ENCODE measurements at places on chromosomes 7 and 10.

GRCh38 chr7:151789380-151789947 is 87.5 kb downstream of the PRKAG2 start:
- no peak for DNase-seq

GRCh38 chr10:117675514-117676055 is 133.0 kb downstream of the EMX2 start:
- no peak for DNase-seq

GRCh38 chr10:72935361-72935760 is 19.2 kb downstream of the PLA2G12B start:
- DNase-seq = no peak

DNA sequence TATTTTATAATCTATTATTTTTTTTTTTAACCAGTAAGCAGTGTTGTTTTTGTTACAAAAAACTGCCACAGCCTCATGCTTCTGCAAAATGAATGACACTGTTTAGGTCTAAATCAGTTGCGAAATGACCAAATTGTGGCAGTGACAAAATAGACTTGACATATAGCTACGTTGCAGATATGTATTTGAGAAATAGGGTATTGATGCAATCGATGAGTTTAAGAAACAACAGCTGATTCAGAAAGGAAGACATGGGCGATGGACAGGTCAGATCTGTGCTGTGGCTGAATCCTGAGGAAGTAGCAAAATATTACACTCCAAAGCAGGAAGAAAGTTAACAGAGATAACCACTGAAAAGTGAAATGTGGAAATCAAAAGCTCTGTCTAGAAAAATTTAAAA is 89.0 kb upstream of the STEAP4 start:
- peak; percentile 82 for DNase-seq

GRCh38 chr10:122879339-122880273 is at the start of gene FAM24B:
TSS of gene FAM24B (minus strand) at chr10:122879581. CDS start at chr10:122850515, 29,066 bp downstream.
- DNase-seq = no peak

- no peak for DNase-seq
Observed at GRCh38 chr7:106176414-106177299, 64.5 kb upstream of the SYPL1 start.

GRCh38 chr7:30470163-30470770 is 8.3 kb downstream of the NOD1 start:
- no peak for DNase-seq

DNA sequence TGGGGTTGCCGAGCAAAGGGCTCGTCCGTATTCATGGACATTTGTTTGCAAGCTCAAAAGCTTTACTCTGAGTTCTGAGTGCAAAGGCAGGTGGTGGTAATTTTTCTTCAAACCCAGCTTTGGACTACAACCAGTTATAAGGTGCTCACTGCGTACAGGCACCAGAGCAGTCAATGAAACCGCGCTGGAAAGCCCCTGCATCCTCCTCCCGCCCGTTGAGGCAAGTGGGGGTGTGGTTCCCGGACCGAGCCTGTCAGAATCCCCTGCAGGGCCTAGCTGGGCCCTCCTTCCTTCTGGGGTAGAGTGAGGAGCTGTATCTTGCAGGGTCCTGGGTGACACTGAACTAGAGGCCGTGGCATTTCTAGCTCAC is 22.3 kb downstream of the AMZ1 start:
- no peak for DNase-seq

DNA sequence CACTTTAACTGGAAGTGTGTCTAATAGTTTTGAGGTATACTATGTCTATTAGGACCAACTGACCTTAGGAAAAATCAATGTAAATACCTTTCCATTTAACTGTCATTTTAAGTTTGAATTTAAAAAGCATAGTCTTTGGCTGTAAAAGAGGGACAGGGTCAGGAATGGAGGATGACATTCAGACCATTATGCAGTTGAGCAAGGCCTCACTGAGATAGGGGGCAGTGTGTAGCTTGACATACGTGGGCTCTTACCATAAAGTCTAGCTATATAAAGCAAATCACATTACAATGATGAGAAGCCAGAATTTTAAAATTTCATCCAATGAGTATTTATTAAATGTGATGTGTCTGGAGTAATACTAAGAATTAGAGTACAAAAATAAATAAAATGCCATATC is 17.9 kb downstream of the PALS2 start:
- DNase-seq = no peak

DNA sequence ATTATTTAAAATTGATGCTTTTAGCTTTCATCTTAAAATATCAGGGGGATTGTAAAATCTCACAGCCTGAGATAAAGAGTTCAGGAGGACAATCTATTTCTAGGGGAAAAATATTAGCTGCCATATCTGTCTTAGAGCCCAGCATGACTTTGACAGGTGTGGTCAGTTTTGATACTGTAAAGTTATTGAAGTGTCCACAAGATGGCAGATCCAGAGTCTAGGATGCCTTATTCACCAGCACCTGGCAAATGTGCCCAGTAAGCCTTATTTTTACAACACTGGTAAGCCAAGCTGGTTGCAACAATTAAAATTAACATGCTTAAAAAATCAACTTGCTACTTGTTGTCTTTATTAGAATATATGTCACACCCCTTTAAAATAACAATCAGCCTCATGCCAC is 579.3 kb downstream of the SH2D4B start:
- no peak for DNase-seq

DNA sequence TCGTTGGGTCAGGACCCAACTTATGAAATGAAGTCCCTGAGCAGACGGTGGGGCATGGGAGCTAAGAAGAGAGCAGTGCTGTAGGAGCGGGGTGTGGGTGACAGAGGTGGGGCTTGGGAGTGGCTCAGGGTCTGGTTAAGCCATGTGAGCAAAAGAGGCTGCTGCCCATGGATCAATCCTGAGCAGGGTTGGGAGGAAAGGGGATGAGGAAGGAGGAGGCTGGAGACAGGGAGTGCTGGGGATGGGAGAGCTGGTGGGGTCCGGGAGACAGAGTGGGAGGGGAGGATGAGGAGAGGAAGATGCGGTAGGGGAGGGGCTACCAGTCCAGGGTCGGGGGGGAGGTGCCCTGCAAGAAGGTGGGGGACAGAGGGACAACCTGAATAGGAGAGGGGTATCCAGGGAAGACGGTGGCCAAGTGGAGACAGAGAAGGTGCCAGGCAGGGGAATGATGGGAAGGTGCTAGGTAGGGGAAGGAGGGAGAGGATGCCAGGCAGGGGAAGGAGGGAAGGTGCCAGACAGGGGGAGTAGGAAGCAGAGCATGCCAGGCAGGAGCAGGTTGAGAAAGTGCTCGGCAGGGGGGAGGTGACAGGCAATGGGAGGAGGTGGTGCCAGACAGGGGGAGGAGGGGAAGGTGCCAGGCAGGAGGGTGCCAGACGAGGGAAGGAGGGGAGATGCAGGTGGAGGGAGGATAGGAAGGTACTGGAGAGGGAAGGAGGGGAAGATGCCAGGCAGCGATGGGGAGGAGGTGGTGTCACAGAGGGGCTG is 27.5 kb upstream of the SMARCD3 start:
- DNase-seq = no peak

DNA sequence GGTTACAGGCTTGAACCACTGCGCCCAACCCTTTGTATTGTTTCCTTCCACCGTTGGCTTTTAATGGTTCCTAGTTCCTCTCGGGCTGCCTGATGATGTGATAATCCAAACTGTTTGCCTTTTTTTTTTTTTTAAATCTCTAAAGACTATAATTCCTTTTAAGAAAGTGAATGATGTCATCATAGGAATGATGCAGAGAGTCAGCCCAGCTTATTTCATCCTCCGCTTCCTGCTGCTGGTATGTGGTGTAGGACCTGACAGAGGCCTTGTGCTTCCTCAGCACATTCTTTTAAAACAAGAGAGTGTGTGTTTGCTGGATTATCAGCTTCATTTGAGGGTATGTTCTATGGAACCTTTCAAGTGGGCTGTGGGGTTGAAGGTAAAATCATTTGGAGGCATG is 241.4 kb downstream of the LRMDA start:
- no peak for DNase-seq

DNA sequence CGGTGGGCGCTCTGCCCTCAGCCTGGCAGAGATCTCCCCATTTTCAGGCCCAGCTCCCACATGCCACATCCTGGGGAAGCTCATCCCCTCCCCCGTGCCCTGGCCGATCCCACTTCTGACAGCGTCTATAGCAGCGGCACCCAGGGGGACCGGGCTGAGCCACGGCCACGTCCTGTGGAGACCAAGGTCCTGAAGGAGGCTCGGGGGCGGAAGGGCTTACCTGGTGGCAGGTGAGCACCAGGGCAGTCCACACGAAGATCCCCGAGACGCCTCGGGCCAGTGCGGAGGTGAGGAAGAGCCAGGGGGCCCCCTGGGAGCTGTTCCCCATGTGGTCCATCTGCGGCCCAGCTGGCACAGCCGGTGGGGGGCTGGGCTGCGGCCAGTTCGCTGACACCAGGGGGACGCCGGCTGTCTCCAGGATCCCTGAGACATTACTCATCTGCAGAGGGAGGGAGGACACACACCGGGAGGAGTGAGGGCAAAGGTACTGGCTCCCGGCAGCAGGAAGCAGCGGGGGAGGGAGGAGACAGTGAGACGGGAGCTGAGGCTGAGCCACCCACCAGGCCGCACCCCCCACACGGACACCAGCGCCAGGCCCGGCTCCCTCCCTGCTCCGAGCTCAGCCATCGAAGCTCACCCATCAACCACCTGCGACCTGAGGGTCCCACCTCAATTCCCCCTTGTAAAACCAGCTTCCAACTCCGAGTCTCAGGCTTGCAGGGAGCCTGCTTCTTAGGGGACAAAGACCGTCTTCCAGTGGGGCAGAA is 776 bp downstream of the TMEM184A start:
- DNase-seq = no peak

All from HL-60 (cell line).